ENCODE measurements at places on chromosomes 12 and 14.
A peak's percentile ranks its signal among the peaks of the same experiment; 100 is the strongest.

DNA sequence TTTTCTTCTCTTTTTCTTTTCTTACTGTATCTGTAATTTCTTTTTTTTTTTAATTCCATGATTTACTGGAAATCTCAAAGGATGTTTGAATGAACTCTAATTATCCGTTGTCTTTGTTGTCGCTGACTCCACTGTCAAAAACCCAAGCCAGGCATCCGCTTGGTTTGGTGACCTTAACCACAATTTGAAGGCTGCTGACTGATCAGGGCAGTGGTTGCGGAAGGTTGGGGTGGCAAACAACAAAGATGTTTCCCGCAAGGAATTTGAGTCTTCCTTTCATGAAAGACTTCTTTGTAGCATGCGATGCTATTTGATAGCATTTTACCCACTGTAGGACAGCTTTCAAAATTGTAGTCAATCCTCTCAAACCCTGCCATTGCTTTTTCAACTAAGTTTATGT, 1013.8 kb downstream of the DIO2 start:
- DNase-seq = no peak

- no peak for DNase-seq
Measured at GRCh38 chr12:97960741-97961608, 498.4 kb downstream of the RMST start.

- DNase-seq = no peak
Measured at GRCh38 chr12:70645494-70646317, 8.5 kb upstream of the PTPRB start.

DNA sequence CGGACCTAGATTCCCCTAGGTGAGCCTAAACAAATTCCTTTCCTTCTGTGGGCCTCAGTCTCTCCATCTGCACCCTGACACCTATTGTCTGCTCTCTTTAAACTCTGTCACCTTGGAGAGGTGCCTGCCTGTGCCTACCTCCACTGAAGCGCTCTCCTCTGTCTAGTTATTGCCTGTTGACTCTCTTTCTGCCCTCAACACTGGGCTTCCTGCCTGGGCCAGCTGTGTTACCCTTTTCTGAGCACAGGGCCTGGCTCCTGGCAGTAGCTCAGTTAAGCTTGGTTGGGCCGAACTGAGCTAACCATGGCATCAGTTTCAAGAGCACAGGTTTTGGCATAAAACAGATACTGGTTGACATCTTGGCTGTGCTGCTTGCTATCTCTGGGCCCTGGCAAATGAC, 43.5 kb downstream of the PRMT8 start:
- DNase-seq = no peak

GRCh38 chr12:9751204-9752144, 9.2 kb downstream of the CD69 start:
- DNase-seq = no peak

DNA sequence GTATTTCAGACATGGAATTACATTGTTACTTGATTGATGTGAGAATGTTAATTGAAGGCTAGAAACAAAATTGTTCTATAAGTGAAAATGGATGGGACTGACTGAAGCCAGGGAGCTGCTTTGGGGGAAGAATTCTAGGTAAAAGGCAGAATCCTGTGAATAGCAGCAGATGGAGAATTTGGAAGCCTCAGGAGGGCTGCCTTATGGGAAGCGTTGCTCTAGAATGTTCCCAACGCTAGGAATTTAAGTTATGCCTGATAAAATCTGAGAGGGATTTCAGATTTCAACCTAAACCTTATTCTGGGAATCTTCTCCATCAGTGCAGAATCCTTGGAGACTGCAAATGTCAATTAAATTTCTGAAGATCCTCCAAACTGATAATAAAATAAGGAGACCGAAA, 858.2 kb upstream of the FLRT2 start:
- no peak for DNase-seq

DNA sequence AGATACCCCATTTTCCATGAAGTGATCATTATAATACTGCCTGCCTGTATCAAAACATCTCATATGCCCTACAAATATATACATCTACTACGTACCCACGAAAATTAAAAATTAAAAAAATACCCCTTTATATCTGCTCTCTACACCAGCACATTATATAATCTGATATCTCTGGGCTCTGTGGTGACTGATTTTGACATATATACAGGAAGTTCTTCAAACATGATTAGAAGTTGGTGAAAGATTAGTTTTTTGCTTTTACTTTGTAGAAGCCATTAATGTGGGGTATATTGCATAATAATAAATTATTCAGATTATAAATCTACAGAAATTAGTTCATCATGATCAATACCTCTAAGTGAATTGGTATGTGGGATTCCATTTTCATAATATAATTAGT, 126.7 kb upstream of the MDM1 start:
- no peak for DNase-seq

DNA sequence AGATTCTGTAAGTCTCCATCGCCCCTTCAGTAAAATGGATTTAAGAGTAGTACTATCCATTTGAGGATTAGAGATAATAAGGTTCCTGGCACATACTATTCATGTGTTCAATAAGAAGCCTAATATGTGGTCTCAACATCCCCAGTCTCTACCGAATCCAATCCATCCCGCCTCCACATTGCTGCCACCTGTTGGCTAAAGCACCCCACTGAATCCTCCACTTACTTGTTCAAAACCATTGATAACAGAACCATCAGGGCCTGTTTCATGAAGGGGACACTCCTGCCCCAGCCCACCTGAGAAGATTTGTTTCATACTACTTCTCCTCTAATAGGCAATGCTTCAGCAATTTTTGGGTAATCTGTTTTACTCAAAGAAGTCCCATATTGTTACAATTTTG, 147.5 kb downstream of the SLC2A13 start:
- DNase-seq = no peak

GRCh38 chr14:104845834-104846441, 19.1 kb upstream of the CEP170B start:
- DNase-seq = no peak

- DNase-seq = no peak
Measured at GRCh38 chr14:85241022-85241855, 288.7 kb upstream of the FLRT2 start.

- DNase-seq = no peak
Measured at GRCh38 chr12:109446869-109447268, 30.2 kb downstream of the KCTD10 start.

- no peak for DNase-seq
Measured at GRCh38 chr12:75482646-75483045, 2.1 kb downstream of the GLIPR1 start.

- DNase-seq = no peak
Measured at GRCh38 chr12:87304406-87304805, 724.8 kb downstream of the C12orf50 start.

- no peak for DNase-seq
Measured at GRCh38 chr14:97724265-97724731, 927.1 kb downstream of the VRK1 start.

DNA sequence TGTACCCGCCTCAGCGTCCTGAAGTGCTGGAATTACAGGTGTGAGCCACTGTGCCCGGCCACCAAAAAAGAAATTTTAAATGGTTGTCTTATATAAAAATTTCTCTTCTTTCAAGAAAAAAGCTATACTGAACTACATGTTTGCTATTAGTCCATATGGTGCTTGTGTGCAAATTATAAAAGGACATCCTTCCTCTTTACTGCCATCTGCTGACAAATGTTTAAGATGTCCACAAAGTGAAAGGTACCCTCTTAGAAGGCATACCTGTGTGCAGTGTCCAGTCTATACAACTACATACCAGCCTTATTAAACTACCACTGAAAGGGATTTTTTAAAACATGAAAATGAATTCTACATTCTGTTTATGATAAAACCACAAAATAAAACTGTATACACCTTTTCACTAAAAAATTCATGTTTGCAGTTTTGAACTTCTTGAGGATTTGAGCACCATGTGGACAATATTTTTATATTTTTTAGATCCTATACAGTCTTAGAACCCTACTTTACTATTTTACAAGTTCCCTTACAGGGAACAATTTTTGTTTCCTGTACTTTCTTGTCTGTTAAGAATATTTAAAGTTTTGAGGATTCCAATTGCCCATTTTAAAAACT, 32.8 kb upstream of the TOMM20L start:
- no peak for DNase-seq

GRCh38 chr14:36661506-36662257, at the start of gene PAX9:
TSS of gene PAX9 (plus strand) at chr14:36661860. CDS start at chr14:36662090, 230 bp downstream.
- DNase-seq = no peak

DNA sequence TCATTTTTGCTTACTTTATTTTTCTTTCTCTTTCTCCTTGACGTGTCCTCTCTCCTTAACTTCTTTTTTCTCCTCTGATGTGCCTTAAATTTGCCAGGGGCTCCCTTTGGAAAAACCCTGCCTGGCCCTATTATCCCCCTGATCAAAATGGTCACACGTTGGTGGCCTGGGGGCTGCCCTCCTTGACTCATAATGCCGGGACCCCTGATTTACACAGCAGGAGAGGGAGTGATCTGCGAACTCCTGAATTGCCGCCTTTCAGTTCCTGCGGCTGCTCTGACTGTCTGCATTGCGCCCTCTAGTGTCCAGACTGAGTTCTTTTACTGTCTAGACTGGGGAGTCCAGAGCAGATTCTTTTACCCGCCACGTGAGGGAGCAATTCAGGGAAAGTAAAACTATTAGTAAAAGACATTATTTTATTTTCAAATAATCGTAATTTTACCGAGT, 44.8 kb upstream of the GZMB start:
- DNase-seq = peak; percentile 58

GRCh38 chr12:131378861-131379665, 331.8 kb upstream of the SFSWAP start:
- no peak for DNase-seq

DNA sequence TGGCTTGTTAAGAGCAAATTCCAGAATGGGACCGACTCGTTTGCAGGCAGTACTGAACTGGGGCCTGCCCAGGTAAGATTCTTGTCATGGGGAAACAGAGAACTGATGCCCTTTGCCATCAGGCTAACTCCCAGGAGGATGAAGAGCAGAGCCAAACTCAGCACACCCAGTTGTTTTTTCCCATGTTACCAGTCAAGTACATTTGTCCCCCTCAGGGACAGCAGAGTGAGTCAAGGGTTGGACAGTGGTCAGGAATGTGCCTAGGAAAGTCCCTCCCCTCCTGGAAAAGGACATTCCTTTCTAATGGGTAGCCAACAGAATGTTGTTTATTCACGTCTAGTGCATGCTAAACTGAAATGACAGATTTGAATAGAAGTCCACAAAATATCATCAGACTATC, 1.6 kb downstream of the ART4 start:
- DNase-seq = no peak

GRCh38 chr14:96165493-96166436, 38.9 kb upstream of the BDKRB2 start:
- DNase-seq = no peak
